ENCODE measurements at places on chromosomes 5 and 9.

GRCh38 chr5:178407646-178408045, 175.0 kb upstream of the PHYKPL start:
- DNase-seq = no peak

- DNase-seq = no peak
Measured at GRCh38 chr5:6468870-6469269, 20.2 kb downstream of the UBE2QL1 start.

DNA sequence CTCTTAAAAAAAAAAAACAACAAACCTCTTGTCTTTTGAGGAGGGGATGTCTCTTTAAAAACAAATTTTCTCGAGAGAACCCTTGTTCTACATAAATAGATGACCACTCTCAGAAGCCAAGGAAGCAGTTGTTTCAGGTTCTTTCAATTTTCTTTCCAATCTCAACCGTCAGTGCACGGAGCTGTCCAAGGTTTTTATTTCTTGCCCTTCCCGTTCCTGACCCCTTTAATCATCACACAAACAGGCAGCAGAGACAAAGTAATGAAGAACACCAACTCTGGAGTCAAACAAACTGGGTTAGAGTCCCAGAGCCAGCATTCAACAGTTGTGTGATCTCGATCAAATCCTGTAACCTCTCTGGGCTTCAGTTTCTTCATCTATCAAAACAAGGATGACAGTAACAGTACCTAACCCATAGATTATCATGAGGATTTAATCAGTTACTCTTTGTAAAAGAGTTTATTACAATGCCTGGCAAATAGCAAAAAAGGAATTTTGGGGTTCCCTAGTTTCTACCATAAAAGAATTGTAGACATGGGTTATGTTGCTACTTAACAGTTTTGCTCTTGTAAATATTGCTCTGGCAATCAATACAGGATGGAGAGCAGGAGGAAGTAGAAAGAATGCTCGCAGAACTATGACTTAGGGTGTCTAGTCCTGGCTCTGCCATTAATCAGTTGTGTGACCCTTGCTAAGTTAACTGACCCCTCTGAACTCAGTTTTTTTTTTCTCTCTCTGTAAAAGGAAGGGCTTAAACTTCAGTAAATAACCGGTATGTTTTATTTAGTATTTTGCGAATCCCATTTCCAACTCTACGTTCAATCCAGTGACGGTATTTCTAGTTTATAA, 1.0 kb upstream of the NIM1K start:
- no peak for DNase-seq

- no peak for DNase-seq
Measured at GRCh38 chr9:129550199-129550839, 70.6 kb downstream of the C9orf50 start.

DNA sequence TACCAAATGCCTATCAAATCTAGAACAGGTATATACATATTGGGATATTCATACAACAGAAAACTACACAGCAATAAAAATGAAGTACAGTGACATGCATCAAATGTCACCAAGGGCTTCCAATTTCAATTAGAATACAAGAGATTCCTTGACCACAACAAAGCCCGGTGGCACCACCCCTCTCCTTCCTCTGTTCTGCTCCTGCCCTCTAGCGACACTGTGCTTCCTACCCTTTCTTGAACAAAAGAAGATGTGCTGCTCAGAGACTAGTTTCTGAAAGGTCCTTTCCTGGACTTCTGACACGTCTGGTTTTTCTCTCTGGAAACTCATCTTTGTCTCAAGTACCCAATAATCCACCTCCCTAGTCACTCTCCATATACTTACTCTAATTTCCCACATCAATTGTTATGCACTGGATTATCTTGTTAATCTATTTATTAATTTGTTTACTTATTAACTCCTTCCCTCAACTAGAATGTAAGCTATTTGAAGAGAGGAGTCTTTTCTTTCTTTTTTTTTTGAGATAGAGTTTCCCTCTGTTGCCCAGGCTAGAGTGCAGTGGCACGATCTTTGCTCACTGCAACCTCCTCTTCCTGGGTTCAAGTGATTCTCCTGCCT, 70.4 kb upstream of the CTSV start:
- no peak for DNase-seq

- DNase-seq = no peak
Measured at GRCh38 chr9:91758491-91758981, 191.5 kb downstream of the ROR2 start.

- DNase-seq = no peak
Measured at GRCh38 chr9:78562021-78562420, 265.1 kb downstream of the PSAT1 start.

GRCh38 chr9:33233626-33234342, 6.2 kb upstream of the SPINK4 start:
- DNase-seq = no peak

- no peak for DNase-seq
Measured at GRCh38 chr9:134950386-134951210, 32.9 kb upstream of the FCN1 start.

GRCh38 chr9:115400796-115401195, 282.8 kb upstream of the TNC start:
- DNase-seq = no peak

DNA sequence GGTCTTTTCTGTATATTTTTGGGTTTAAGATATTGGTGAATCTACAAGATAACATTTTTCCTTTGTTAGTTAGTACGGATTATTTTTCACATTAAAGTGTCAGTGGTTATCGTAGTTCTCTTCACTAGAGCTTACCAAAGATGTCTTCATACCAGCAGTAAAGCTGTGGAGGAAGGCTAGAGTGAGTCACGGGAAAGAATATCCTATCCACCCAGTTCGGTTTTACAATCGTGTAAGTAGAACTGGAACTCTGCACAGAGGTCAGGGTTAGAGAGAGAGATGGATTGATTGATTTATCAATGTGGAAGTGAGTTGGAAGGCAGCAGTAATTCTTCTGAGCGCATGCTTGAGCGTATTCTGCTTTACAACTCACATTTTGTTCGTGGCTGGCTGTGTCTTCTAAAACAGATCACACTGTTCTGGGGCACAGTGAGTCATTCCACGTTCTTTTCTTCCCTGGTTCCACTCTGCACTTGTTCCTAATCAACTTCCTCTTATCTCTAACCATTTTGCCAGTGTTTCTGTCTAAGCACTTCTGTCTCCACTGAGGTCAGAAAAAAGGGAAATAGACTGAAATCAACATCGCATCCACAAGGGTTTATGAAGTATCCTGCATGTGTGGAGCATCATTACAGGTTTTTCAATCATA, 86.5 kb upstream of the ARRDC3 start:
- no peak for DNase-seq

GRCh38 chr5:94524841-94525697, 93.3 kb downstream of the KIAA0825 start:
- DNase-seq = no peak

GRCh38 chr5:115487756-115488155, 56.8 kb downstream of the FEM1C start:
- no peak for DNase-seq

- DNase-seq = no peak
Measured at GRCh38 chr9:114314256-114314867, 8.5 kb upstream of the ORM1 start.

GRCh38 chr9:79568337-79569101, 3.2 kb upstream of the TLE4 start:
- DNase-seq = no peak

GRCh38 chr5:1288439-1289335, 6.2 kb downstream of the TERT start:
- DNase-seq = no peak

DNA sequence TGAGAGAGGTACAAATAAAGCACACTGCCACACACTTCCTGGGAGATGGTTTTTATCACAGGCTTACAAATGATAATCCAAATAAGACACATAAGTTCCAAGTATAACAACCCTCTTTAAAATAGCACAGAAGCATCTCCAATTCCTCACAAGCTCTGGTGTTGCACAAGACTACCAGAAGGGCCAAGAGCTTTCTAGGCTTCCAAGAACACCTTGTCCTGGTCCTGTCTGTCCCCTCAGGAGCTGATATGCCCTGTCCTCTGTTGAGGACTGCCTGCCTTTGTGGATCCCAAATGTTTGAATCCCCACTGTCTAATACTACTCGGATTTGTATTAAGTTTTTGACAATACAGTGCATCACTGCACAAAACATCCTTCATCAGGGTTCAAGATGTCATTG, 110.1 kb downstream of the SPOCK1 start:
- no peak for DNase-seq

- DNase-seq = no peak
Measured at GRCh38 chr5:101561018-101561417, 657.9 kb upstream of the ST8SIA4 start.

Measured in right renal pelvis (tissue), 4 donors.